ENCODE measurements at places on chromosomes 12 and 14.

DNA sequence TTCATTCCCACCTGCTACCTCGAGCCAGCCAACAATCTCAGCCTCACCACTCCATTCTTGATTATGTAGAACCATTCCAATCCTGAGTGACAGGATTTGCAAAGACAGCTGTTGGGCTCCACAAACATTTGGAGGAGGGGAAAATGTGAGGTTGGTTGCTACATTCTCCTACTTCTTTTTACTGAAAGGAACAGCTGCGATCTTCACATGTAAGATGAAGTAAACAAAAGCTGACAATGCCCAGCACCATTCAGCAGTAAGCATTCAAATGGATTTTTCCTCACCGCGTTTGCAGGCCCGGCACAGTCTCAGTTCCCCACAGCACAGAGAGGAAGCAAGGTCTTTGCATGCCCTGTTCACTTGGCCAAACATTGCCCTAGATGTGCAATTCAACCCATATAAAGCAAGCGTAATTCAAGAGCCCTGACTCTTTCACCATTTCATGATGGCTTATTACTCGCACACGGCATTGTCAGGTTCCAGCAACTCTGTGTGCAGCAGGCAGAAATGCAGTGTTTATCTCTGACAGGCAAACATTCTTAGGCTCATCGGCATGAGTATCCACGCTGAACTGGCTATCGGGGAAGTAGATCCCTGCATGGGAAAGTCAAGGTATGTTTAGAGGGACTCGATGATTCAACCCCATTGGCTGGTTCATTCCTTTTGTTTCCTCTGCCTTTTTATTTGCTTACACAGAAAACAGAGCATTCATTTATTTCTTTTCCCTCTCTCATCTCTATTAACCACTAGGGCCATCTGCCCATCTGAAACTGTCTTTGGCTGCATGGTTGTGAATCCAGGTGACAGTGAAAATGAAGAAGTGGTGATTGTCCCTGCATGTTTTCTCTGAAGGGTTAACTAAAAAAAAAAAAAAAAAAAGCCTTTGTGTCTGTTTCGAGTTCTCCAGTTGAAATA, 236.1 kb upstream of the PLEKHG7 start:
- DNase-seq, result no peak

- DNase-seq, result no peak
These were observed 78.2 kb downstream of the IRF2BPL start for GRCh38 chr14:76950055-76951020.

- no peak for DNase-seq
These were observed 4.3 kb upstream of the BRMS1L start for GRCh38 chr14:35821564-35822411.

DNA sequence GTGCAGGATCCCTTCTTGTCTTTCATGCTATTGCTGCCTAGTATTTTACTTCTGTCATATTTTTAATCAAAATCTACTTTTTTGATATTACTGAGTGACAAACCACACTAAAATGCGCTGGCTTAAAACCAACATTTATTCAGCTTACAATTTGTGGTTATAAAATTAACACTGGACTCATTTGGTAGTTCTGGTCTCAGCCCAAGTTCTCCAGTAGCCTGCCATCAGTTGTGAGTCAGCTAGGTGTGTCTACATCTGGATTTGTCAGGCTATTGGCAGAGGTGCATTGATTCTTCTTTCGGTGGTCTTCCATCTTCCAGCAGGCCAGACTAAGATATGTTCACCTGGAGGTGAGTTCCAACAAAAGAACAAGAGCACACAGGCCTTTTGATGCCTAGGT, 765.1 kb upstream of the FBXO33 start:
- DNase-seq, result no peak

- DNase-seq, result no peak
These were observed 86.4 kb downstream of the BCL11B start for GRCh38 chr14:99185436-99186068.

DNA sequence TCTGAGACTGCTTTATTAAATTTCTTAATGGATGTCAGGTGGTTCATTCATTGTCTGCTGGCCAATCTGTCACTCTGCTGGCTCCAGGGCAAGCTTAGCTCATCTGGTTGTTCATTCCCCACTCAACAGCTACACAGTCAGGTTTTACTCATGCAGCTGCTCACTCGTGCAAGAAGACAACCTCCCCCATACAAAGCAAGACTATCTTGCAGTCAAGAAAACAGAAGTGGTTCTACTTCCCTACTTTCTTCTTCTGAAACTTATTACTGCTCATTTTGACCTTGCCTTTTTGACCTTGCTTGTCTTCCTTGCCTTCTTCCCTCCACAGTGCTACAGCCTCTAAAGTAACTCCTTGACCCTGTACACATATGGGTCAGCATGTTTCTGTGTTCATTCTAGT, 277.9 kb downstream of the SSPN start:
- DNase-seq, result no peak

GRCh38 chr14:104268725-104269436, 130.5 kb downstream of the KIF26A start:
- peak; percentile 21 for DNase-seq

- DNase-seq, result no peak
These were observed 327.9 kb downstream of the C12orf75 start for GRCh38 chr12:105658389-105658788.

- DNase-seq, result no peak
These were observed 8.8 kb upstream of the EVL start for GRCh38 chr14:100056431-100056830.

GRCh38 chr14:22561661-22562579, 27.1 kb downstream of the DAD1 start:
- no peak for DNase-seq

DNA sequence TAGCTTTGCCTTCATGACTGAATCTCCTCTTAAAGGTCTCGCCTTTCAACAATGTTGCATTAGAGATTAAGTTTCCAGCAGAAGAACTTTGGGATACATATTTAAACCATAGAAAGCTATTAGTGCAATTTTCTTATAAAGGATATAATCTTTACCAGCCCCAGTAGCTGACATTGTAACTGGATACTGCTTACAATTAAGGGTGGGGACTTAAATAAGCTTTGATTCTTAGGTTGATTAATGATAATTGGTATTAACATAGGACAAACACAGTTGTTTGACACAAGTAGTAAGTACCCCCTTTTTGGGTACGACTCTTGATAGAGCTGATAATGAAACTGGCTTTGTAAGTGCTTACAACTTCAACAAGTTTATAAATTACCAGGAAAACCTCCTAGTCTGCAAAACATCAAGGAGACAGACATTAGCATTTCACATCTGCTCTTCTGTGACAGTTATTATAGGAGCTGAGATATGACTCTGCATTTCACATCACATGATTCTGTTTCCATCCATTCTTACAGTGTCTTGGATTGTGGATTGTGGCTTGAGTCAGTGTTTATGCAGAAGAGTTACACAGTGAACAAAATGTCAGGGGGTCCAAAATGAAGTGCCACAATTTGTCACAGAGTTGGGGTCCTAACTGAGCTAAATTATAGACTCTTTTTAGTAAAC, 249.1 kb upstream of the E2F7 start:
- DNase-seq, result no peak

- no peak for DNase-seq
These were observed 3.1 kb upstream of the GYS2 start for GRCh38 chr12:21607701-21608100.

GRCh38 chr14:77026930-77027537, 1.5 kb downstream of the IRF2BPL start:
- peak; percentile 80 for DNase-seq

GRCh38 chr14:55404173-55404854, 7.3 kb downstream of the ATG14 start:
- DNase-seq, result no peak

GRCh38 chr14:57413849-57414248, 23.5 kb downstream of the NAA30 start:
- no peak for DNase-seq

DNA sequence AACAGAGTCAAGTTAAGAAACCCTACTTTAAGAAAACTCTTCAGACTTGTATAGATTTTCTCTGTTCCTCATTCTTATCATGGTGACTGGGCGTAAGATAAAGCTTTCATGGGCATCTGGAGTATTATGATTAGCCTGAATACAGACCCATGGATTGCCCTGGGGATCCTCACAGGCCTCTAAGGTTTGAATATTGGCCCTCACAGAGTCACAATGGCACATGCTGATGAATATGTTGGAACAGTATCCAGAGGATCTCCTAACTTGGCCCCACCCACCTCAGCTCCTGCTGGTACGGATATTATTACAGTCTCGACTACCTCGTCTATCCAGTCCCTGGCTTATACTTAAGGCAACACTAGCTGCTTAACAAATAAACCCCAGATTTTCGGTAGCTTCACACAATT, 8.1 kb downstream of the OSBPL8 start:
- DNase-seq, result no peak

GRCh38 chr12:57152639-57153038, 5.2 kb upstream of the LRP1-AS start:
- DNase-seq, result no peak

- DNase-seq, result no peak
These were observed 18.4 kb downstream of the ZFYVE1 start for GRCh38 chr14:73008501-73008900.

DNA sequence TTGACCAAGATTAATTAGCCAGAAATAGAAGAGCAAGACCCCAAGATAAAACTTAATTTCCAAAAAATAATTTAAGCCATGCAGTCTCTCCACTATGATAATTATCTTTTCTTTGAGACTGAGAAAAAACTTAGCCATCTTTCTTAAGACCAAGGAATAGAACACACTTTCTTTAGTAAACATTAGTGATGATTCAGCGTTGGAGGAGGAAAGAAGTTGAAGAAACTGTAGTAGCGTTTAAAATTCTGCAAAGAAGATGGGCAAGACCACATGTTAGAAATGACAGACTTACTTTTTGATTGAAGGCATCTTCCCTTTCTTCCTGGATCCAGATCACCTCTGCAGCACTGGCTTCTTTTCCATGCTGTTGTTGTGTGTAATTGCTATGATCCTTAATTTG, 124.8 kb upstream of the RASSF8 start:
- DNase-seq, result no peak

- no peak for DNase-seq
These were observed 269.7 kb upstream of the FAR2 start for GRCh38 chr12:28879379-28879778.

- no peak for DNase-seq
These were observed 5.8 kb downstream of the HNRNPA1 start for GRCh38 chr12:54286042-54287030.

DNA sequence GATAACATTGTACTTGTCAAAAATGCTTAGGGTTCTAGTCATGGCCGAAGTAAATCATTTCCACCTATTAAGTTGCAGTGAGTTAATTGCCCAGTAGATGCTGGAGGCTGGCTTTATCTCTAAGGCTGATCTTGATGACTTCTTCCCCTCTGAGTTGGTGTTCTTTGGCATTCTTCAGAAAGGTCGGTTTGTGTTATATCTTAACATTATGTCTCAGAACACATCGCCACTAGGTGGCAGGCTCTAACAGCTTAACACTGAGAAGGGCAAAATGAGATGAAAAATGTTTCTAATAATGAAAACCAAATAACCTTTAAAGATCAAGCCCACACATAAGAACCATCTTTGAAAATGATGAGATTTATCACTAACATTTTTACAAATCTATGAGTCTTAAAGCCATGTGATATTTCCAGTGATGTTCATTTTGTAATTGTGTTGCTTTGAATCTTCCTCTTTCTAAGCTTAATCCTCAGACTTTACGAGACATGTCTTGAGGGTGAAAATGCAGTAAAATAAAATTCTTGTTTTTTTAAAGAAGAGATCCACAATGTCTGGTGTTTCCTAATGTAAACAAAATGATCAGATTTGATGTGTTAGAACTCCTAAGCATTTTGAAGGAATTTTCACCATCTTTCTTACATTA, 28.6 kb downstream of the SUDS3 start:
- peak; percentile 67 for DNase-seq

- no peak for DNase-seq
These were observed 84.6 kb downstream of the ESR2 start for GRCh38 chr14:64209444-64210131.

DNA sequence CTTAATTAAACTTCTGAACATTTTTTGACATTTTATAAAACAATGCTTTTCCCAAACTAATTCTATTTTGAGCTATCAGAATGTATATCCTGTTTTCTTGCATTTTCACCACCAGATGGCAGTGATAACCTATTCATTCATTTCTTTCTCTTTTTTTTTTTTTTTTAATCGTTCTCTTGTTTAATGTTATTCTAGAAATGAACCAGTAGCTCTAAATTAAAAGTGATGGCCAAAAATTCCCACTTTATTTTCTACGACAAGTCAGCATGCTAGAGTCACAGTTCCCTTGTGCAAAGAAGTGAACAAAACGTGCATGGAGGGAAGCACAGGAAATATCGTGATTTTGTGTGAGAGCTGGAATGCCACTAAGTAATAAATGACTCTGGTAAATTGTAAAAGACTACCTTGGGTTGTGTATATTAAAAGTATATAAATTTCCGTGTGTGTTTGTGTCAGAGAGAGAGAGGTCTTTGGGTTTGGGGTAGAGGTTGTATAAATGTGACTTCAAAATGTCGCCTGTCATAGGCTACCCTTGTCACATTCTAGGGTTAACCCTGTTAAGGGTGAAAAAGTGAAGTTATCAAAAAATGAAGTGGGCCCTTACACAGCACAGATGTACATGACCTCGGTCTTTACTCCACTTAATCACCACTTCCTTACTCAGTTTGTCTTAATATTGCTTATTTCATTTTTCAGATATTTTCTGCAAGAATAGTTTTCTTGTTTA, 40.4 kb upstream of the LDHB start:
- no peak for DNase-seq

- no peak for DNase-seq
These were observed 71.3 kb downstream of the LRP6 start for GRCh38 chr12:12195516-12195915.

GRCh38 chr12:2372735-2373134, 319.9 kb downstream of the CACNA1C start:
- no peak for DNase-seq

DNA sequence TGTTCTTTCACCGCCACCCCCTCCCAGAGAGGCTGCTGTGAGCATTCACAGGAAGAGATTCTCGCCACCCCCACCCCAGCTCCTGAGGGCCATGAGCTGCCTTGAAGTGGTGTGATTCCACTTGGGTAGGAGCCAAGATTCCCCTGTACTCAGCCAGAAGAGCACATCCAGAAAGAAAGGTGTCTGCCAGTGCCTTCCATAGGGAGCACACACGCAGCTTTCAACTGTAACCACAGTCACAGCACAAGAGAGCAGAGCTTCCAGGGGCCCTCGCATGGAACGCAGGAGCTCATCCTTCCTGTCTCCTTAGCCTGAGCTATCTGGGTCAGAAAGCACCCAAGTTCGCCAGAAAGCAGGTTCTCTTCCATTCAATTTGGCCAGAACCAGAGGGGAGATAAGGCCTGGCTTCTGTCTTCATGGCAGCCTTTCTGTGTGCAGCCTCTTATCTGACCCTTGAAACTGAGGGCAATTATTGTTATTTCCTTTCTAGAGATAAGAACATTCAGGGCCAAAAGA, 66.6 kb upstream of the SCN8A start:
- no peak for DNase-seq

DNA sequence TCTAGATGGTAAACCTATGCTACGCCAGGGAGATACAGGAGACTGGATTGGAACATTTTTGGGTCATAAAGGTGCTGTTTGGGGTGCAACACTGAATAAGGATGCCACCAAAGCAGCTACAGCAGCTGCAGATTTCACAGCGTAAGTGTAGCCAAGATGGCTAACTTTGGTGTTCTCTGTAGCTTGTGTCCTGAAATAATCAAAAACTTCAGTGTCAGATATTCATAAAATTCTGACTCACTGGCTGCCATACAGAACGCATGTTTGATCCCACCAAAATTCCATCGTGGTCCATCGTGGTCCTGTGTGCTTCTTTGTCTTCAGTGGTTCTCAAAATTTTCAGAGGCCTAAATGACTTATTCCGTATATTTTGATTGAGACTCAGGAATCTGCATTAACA, 1.3 kb downstream of the STRAP start:
- DNase-seq, result no peak

- no peak for DNase-seq
These were observed 1.9 kb downstream of the RAD51AP1 start for GRCh38 chr12:4540638-4541037.
